ENCODE measurements at places on chromosomes 2 and 18. TPM values are rescaled to one million over a fixed set of nuclear protein-coding genes. Genes with fewer than 3 reads are reported as not detected.

Gene GRP
- total RNA-seq = not detected

Gene AKAIN1
- not detected for total RNA-seq

Gene PROC
- total RNA-seq = not detected

Gene CYB5A
- 31.0 TPM for total RNA-seq

- no peak overlapping the region for H3K27ac ChIP-seq
- no peaks in the 10 kb centered on the region for H3K4me1 ChIP-seq
- peaks cover 5% of the 10 kb centered on the region for H3K27me3 ChIP-seq
- H3K36me3 ChIP-seq = no peaks in the 10 kb centered on the region
- no peak overlapping the region for H3K4me3 ChIP-seq
- no peak for DNase-seq
Observed at GRCh38 chr2:9228781-9229469, 22.3 kb downstream of the ASAP2 start.

DNA sequence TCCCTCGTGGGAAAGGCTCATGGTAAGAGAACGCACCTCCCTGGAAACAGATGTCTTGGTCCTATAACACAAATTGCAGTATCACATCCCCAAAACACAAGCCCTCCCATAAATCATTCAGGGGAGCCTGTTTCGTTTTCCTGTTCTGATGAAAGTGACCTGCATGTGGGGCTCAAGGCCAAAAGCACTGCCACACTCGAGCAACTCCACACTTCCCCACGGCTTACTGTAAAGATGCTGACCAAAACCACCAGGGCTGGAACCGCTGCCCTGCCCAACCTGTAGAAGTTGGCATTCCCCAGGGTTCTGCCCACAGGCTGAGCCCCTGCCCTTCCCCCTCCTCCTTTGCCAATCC is 139.7 kb downstream of the BCL11A start:
- H3K4me3 ChIP-seq = no peak overlapping the region
- no peak overlapping the region for H3K27ac ChIP-seq
- H3K36me3 ChIP-seq = no peaks in the 10 kb centered on the region
- H3K4me1 ChIP-seq = peaks cover 5% of the 10 kb centered on the region
- peaks cover 26% of the 10 kb centered on the region for H3K27me3 ChIP-seq

DNA sequence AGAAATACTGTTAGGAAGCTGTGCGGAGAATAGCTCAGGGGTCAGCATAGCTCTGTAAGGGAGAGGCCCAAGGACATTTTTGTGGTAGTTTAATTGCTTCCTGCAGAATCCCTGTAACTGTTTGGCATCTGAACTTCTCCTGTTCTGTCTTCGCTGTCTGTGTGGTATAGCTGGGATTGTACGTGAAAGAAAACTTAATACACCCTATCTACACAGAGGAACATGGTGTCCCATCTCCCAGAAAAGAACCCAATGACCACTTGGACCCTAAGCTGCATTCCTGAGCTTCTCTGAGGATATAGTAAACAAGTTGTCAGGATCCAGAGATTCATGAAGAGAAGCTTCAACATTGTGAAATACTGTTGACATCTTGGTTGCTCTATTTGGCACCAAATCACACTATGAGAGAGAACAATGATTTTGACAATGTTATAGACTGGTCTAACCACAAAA is 81.3 kb downstream of the CDC42EP3 start:
- H3K27ac ChIP-seq = no peak overlapping the region
- peaks cover 3% of the 10 kb centered on the region for H3K36me3 ChIP-seq
- no peaks in the 10 kb centered on the region for H3K27me3 ChIP-seq
- H3K4me1 ChIP-seq = peaks cover 47% of the 10 kb centered on the region
- no peak overlapping the region for H3K4me3 ChIP-seq

- H3K27me3 ChIP-seq = no peaks in the 10 kb centered on the region
- DNase-seq = no peak
- peaks cover 48% of the 10 kb centered on the region for H3K36me3 ChIP-seq
- peak overlapping the region; percentile 69 for H3K27ac ChIP-seq
- peaks cover 58% of the 10 kb centered on the region for H3K4me1 ChIP-seq
Observed at GRCh38 chr2:98715812-98716451, 15.0 kb downstream of the MGAT4A start.

DNA sequence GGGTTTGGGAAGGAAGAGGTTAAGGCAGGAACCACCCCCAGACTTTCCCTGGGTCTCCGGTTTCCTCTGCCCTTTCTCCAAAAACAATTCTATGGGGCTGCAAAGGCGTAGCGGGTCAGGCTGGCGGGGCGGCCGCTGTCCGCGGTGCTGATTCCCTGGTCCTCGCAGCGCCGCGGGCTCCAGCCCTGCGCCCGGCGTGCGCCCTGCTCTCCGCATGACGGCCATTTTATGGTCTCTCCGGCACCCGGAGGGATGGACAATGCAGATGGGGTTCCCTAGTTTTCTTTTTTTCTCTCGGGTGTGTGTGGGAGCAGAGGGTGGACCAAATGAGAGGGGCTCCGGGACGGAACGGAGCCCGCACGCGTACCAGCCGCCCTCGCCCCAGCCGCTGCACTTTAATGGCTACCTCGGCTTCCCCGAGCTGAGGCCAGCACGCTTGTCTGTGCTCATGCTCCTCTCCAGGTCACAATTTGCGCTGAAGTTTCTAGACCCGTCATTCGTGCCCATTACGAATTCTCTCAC is 1.6 kb downstream of the ST8SIA3 start:
- H3K36me3 ChIP-seq = no peaks in the 10 kb centered on the region
- H3K27ac ChIP-seq = no peak overlapping the region
- DNase-seq = peak; percentile 63
- H3K27me3 ChIP-seq = peaks cover 44% of the 10 kb centered on the region

GRCh38 chr2:238857959-238858358 is 10.1 kb downstream of the TWIST2 start:
- no peaks in the 10 kb centered on the region for H3K4me1 ChIP-seq
- H3K27ac ChIP-seq = no peak overlapping the region
- no peaks in the 10 kb centered on the region for H3K36me3 ChIP-seq
- no peak for DNase-seq
- no peak overlapping the region for H3K4me3 ChIP-seq
- peaks cover 10% of the 10 kb centered on the region for H3K27me3 ChIP-seq

- no peak overlapping the region for H3K27ac ChIP-seq
- H3K4me3 ChIP-seq = no peak overlapping the region
- no peak for DNase-seq
- peaks cover 3% of the 10 kb centered on the region for H3K27me3 ChIP-seq
- no peaks in the 10 kb centered on the region for H3K36me3 ChIP-seq
Observed at GRCh38 chr18:998936-999335, 94.3 kb downstream of the ADCYAP1 start.

GRCh38 chr2:160006475-160006874 is 55.9 kb downstream of the PLA2R1 start:
- DNase-seq = no peak
- no peak overlapping the region for H3K4me3 ChIP-seq
- peaks cover 3% of the 10 kb centered on the region for H3K27me3 ChIP-seq
- H3K27ac ChIP-seq = no peak overlapping the region
- H3K4me1 ChIP-seq = no peaks in the 10 kb centered on the region

Data from activated naive CD8-positive, alpha-beta T cell treated with anti-CD3 and anti-CD28 coated beads, Interleukin-2, amount 10 ng/mL, durations not matched to agents 7 days and 5 days (primary cell).